ENCODE measurements at places on chromosomes 4 and X. TPM values are rescaled to one million over a fixed set of nuclear protein-coding genes. Genes with fewer than 3 reads are reported as not detected.
A peak's percentile ranks its signal among the peaks of the same experiment; 100 is the strongest.

GRCh38 chr4:8348071-8348470 lies 78.5 kb downstream of the HTRA3 start:
- H3K4me3 ChIP-seq: no peak overlapping the region
- peaks cover 23% of the 10 kb centered on the region for H3K4me1 ChIP-seq
- no peak overlapping the region for H3K27ac ChIP-seq
- H3K27me3 ChIP-seq: no peaks in the 10 kb centered on the region
- H3K36me3 ChIP-seq: no peaks in the 10 kb centered on the region
- DNase-seq: no peak

CYLC1 gene
- total RNA-seq: not detected

DNA sequence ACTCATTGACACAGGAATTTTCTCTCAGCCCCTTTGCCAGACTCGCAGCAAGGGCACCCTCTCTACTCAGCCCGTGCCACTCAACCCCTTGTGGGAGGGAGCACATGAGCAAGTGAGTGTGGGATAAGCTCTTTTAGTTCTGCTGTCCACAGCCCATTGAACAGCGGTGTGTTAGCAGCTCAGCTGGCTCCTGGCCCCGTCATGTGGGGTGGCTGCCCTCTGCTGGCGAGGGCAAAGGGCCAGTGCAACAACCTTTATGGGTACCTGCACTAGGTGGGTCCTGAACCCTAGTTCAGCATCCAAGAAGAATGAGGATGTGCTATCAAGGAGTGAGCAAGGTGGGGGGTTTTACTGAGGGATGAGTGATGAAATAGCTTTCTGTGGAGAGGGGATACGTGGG lies 85.0 kb upstream of the ZNF81 start:
- peak; percentile 74 for DNase-seq
- no peaks in the 10 kb centered on the region for H3K27me3 ChIP-seq
- no peak overlapping the region for H3K4me3 ChIP-seq
- no peaks in the 10 kb centered on the region for H3K4me1 ChIP-seq
- H3K36me3 ChIP-seq: no peaks in the 10 kb centered on the region
- H3K27ac ChIP-seq: no peak overlapping the region

ADH1A gene
- total RNA-seq: not detected

SOX3 gene
- total RNA-seq: not detected

DNA sequence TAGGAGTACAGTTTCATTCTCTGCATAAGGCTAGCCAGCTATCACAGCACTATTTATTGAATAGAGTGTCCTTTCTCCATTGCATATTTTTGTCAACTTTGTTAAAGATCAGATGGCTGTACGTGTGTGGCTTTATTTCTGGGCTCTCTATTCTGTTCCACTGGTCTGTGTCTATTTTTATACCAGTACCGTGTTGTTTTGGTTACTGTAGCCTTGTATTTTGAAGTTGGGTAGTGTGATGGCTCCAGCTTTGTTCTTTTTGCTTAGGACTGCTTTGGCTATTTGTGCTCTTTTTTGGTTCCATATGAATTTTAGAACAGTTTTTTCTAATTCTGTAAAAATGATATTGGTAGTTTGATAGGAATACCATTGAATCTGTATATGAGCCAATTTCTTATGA lies 182.1 kb upstream of the DIAPH2 start:
- no peaks in the 10 kb centered on the region for H3K4me1 ChIP-seq
- H3K27ac ChIP-seq: no peak overlapping the region
- H3K36me3 ChIP-seq: no peaks in the 10 kb centered on the region

GRCh38 chr4:141213550-141213991 lies 7.1 kb upstream of the ZNF330 start:
- H3K27ac ChIP-seq: no peak overlapping the region
- peaks cover 13% of the 10 kb centered on the region for H3K4me1 ChIP-seq
- DNase-seq: no peak

HSFX4 gene
- total RNA-seq: not detected

- H3K36me3 ChIP-seq: no peaks in the 10 kb centered on the region
- H3K4me3 ChIP-seq: peak within 1 kb of the TSS; percentile 45
- peak; percentile 57 for DNase-seq
- H3K27ac ChIP-seq: peak within 1 kb of the TSS; percentile 58
- no peaks in the 10 kb centered on the region for H3K4me1 ChIP-seq
- no peaks in the 10 kb centered on the region for H3K27me3 ChIP-seq
These were observed at the start of gene NAP1L2 for GRCh38 chrX:73214426-73215094. TSS of gene NAP1L2 (minus strand) at chrX:73214851. CDS start at chrX:73214492, 359 bp downstream.

ZNF827 gene
- total RNA-seq: 23.9 TPM

DNA sequence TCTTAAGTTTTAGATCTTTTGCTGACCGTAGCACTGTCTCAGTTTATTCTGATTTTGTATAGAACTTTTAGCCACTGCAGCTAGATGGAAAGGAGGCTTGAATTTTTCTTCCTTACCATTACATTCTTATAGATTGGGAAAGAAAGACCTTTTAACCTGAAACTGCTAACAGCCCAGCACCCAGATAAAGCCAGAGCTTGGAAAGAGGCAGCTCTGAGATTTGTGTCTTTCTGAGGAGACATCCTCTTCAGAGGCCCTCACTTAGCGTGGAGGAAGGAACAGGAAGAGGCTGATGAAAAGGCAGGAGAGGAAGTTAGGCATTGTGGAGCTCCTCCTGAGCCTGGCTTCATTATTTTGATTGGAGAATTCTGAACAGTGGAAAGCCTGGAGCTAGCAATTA lies 35.1 kb downstream of the ATG4A start:
- DNase-seq: no peak
- H3K36me3 ChIP-seq: no peaks in the 10 kb centered on the region
- no peaks in the 10 kb centered on the region for H3K4me1 ChIP-seq
- H3K4me3 ChIP-seq: no peak overlapping the region
- no peak overlapping the region for H3K27ac ChIP-seq
